ENCODE measurements at places on chromosomes 7 and 10. TPM values are rescaled to one million over a fixed set of nuclear protein-coding genes. Genes with fewer than 3 reads are reported as not detected.

Gene FKBP6
- not detected for total RNA-seq

Gene EFCAB10
- total RNA-seq, result 0.99 TPM

Gene SUN3
- not detected for total RNA-seq

Gene FAM25C
- total RNA-seq, result not detected

Gene DDC
- 4.3 TPM for total RNA-seq

Gene PDZD7
- 2.1 TPM for total RNA-seq

Gene FKBP14
- 34.5 TPM for total RNA-seq

Gene CXCL12
- total RNA-seq, result 117 TPM

Gene MKI67
- total RNA-seq, result 16.4 TPM

Gene BTRC
- total RNA-seq, result 37.6 TPM

Gene HOXA10
- not detected for total RNA-seq

Gene ICA1
- 12.9 TPM for total RNA-seq

Gene FAM20C
- total RNA-seq, result 24.7 TPM

Gene TUBAL3
- total RNA-seq, result 0.49 TPM

Gene AKR1D1
- not detected for total RNA-seq

Gene MEPCE
- 27.2 TPM for total RNA-seq

Gene TYSND1
- 15.7 TPM for total RNA-seq

Gene MYL10
- total RNA-seq, result 3.8 TPM

Gene GPR15LG
- not detected for total RNA-seq

Gene TLL2
- total RNA-seq, result 1.5 TPM

Gene TFEC
- 4.5 TPM for total RNA-seq

Gene EPO
- not detected for total RNA-seq

Gene PILRA
- 1.8 TPM for total RNA-seq

Gene CYP3A7
- not detected for total RNA-seq

Gene CLDN12
- 51.7 TPM for total RNA-seq

Gene GPR85
- total RNA-seq, result 26.8 TPM

Gene CPN1
- total RNA-seq, result not detected

Gene EXOC4
- 180 TPM for total RNA-seq

Gene LRRC4
- total RNA-seq, result 4.6 TPM

Gene PLAC9
- 43.8 TPM for total RNA-seq

Gene DEPP1
- 40.9 TPM for total RNA-seq

Gene SSMEM1
- not detected for total RNA-seq

Gene NRBF2
- total RNA-seq, result 17.8 TPM

Gene CALML3
- 0.33 TPM for total RNA-seq

Gene ADRA2A
- total RNA-seq, result 4.9 TPM

Gene ZP3
- 0.82 TPM for total RNA-seq

Gene SPDYE16
- total RNA-seq, result 1.2 TPM

Gene FGF8
- total RNA-seq, result 4.0 TPM

Gene KLF14
- 0.16 TPM for total RNA-seq

All from camera-type eye (tissue), 1 donor.